Renal pelvis (tissue), 12 donors: ENCODE measurements at places on chromosomes 12 and 14.
A peak's percentile ranks its signal among the peaks of the same experiment; 100 is the strongest.

- no peak for DNase-seq
Observed at GRCh38 chr14:67240168-67240932, 885 bp upstream of the PALS1 start.

DNA sequence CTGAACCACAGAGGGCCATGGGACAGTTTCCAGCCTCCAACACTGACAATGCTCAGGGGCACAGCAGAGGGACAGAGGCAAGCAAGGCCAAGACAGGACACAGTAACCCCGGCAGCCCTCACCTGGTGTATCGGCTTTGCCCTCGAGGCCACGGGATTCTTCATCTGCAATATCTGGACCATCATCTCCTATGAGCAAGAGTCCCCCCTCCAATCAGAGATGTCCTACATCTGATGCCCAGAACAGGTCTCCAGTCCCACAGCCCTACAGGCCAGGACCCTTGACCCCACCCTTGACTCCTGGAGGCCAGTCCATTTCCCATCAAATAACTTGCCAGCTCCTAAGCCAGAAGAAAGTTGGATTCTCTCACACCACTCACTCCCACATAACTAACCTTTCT lies 17.4 kb downstream of the KMT2D start:
- DNase-seq, result no peak

DNA sequence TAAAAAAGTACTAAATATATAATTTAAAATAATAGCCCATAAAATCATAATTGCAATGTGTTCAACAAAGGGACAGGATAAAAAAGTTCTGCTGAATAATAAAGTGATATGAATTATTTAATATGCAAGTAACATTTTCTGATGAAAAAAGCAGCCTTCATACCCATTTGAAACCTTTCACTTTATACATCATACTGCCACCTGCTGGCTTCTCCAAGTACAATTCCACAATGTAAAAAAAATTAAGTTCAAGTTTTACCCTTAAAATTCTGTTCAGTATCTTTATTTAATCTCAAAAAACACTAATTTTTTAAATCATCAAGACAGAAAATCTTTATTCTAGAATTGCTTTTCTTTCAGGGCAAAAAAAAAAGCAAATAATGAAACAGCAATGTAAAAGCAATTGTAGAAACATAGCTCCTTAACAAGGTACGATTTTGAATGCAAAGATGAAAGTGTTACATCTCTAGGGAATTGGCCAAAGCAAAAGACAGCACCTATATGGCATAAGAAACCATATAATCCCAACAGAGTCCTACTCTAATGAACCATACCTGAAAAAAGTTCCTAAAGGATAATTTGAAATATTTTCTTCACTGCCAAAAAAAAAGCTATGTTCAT lies 15.0 kb downstream of the MDM1 start:
- peak; percentile 40 for DNase-seq

DNA sequence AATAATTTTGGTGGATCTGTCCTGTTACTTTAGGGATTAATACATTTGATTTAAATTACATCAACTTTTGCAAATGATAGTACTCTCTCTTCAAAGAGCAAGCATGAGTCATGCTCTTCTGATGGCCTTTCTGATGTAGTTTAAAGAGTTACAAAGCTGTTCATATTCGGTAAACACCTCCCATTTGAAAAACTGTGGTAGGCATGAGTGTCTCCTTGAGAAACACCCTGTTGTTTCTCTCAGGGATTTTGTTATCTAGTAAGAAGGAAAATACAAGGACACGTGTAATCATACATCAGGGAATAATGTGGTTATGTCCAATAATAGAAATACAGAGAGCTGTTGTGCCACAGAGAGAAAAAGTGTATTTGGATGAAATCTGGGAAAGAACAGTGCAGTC lies 53.3 kb upstream of the E2F7 start:
- DNase-seq, result no peak

- peak; percentile 26 for DNase-seq
Observed at GRCh38 chr12:28998662-28999120, 150.4 kb upstream of the FAR2 start.

DNA sequence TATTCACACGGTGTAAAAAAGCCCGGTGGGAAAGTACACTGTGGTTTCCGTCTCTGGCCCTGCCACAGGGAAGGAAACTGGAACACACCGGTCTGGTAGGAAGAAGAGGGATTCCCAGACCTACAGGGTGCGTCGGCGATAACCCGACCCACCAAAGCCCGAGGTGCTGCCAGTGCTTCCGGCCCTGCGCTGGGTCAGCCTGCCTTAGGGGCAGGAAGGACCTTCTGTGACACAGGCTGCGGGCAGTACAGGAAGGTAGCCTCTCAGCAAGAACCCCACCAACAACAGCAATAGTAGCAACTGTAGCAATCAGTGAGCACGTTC lies 169.5 kb upstream of the FKBP4 start:
- no peak for DNase-seq

DNA sequence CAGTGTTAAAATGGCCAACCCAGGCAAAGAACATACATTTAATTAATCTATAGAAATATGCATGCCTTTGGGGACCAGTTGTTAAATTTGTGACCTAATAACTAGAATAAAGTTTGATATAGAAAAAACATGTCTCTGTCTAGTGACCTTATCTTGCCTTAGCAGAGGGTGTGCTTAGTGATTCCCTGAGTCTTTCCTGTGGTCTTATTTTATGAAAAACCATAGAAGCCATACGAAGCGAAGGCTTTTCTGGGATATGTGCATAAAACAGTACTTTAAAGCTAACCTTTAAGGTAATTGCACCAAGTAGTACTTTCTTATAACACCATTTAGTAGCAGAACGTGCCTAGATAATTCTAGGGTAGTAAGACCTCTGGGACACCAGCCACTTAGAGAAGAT lies 379.4 kb downstream of the ZFP36L1 start:
- DNase-seq, result no peak

DNA sequence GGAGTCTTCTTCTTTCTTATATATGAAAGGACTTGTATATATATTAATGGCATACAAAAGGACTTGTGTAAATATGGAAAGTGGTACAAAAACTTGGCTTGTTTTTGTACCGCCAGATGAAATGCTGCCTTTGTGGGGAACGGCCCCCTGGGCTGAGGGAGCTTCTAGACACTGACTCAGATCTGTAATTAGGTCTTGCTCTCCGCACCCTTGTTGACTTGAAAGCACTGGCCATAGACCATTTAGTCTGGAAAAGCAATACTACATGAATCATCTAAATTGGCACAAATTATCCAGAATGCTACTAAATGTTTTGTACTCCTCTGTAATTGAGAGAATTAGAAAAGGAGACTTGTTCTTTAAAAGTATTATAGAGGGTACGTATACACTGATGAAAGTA lies 399.9 kb upstream of the RGS6 start:
- DNase-seq, result no peak

- no peak for DNase-seq
Observed at GRCh38 chr12:41681898-41682297, 462.8 kb downstream of the GXYLT1 start.

GRCh38 chr12:107356266-107356936 lies 263.1 kb upstream of the CRY1 start:
- no peak for DNase-seq

DNA sequence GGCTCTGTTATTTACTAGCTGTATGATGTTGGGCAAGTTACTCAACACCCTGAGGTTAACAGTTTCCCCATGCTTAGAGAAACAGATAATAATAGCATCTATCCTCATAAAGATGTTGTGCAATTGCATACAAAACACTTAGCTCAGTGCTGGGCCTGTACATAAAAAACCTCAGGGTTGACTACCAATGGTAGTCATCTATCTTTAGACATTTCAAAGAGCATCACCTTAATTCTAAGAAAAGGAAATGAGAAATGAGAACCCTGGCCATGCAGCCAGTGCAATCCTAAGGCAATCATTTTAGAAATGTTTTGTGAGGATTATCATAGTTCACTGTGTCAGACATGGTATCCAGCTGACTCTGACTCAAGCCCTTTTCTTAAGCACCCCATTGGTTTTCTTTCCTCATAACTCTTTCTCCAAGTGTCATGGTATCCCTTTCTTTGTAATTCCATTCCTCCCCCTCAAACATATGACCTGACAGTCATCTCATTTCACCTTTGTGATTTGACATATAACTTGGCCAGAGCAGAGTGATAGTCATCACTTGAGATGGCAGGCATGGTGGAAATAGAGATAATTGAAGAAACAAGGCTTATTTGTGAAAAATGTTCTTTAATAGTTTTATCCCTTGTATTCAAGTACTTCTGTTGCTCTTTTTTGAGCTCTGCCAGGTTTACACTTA lies 29.5 kb upstream of the OSBPL8 start:
- no peak for DNase-seq

DNA sequence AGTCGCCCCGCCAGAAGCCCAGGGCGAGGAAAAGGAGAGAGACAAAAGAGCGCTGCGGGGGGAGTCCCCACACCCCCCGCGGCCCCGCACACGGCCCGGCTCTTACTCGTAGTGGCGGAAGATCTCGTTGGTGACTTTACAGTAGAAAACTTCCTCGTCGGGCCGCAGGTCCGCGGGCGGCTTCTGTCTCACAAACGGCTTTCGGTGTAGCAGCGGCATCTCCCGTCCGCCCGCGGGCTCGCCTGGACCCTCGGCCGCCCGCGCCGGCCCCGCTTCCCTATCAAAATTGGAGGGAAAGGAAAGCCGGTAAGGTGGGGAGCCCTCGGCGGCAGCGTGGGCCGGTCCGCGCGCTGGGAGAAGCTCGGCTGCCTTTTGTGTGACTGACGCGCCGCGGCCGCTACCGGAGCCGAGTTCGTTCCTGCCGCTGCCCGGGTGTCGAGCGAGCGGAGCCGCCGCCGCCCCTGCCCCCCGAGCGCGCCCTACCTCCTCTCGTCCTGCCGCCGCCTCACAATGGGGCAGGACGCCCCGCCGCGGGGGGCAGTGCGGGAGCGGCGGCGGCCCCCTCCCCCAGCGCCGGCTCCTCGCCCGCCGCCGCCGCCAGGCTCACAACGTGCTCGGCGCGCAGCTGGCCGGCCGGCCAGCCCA lies 652 bp downstream of the BAZ1A start:
- peak; percentile 59 for DNase-seq

DNA sequence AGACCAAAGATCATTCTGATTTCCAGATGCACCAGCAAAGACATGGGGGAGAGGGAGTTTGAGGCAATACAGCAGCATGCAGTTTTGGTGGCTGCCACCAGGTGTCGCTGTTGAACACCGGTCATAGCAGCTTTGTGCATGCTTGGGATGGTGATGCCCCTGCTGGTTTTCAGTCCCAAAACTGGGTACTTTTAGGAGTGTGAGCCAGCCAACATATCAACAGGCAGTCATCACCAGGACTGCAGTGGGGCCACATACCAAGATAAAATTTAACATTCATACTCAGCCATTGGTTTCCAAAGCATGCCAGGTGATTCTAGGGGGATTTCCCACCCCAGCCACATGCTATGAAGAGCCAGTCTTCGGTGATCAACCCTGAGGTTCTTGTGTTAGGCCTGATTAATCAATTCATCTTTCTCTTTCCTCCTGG lies 64.2 kb downstream of the PHETA1 start:
- no peak for DNase-seq

- no peak for DNase-seq
Observed at GRCh38 chr14:96281486-96281885, 25.5 kb downstream of the BDKRB1 start.

DNA sequence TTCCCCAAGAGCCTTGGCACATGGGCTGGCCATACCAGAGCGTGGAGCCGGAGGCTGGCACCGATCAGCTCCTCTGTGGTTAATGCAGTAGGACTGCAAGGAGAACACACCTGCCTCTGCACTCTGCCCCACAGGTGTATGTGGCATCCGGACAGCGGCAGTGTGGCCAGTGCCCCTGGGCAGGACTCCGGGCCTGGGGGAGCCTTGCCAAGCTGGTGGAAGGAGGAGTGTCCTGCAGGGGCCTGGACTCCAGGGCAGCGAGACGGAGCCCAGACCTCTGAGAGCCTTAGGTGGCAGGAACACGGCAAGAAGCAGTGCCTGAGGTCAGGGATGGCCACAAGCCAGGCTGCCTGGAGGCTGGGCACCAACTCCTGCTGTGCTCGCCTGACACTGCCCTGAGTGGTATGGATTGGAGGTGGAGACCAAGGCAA lies 5.3 kb upstream of the BEGAIN start:
- DNase-seq, result no peak

- no peak for DNase-seq
Observed at GRCh38 chr14:59160506-59160905, 28.0 kb upstream of the DAAM1 start.

- no peak for DNase-seq
Observed at GRCh38 chr12:14613718-14614117, 46.0 kb upstream of the PLBD1 start.

GRCh38 chr12:81942594-81942993 lies 183.4 kb upstream of the PPFIA2 start:
- no peak for DNase-seq

GRCh38 chr12:131239384-131240094 lies 285.8 kb downstream of the ADGRD1 start:
- no peak for DNase-seq
